Stimulated activated CD4-positive, alpha-beta T cell treated with anti-CD3 and anti-CD28 coated beads, TNF-alpha, amount 100 ng/mL, for 1 hour (primary cell): ENCODE measurements at places on chromosomes 12 and 14.
A peak's percentile ranks its signal among the peaks of the same experiment; 100 is the strongest.

DNA sequence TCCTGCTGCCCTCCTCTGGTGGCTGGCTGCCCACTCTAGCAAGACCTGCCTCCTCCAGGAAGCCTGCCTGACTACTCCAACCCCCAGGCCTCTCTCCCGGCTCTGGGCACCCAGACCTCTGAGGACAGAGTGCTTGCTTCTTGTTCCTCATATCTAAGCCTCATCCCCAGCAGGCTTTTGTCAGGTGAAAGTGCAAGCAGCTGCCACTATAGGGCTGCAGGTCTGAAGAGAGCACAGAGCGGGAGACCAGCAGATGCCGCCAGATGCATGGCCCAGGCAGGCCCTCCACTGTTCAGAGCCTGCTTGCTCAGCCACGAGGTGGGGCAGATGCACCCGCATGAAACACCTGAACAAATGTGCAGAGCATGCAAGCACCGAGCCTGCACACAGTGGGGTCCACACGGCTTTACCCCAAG lies 73.0 kb downstream of the SERPINA3 start:
- no peak for DNase-seq

GRCh38 chr14:21631084-21631483 lies 3.7 kb downstream of the OR10G2 start:
- DNase-seq: no peak

- DNase-seq: peak; percentile 39
Observed at GRCh38 chr12:8697476-8698131, at the start of gene RIMKLB. Gene RIMKLB, plus strand, starts transcription at chr12:8697991. Its CDS starts 15,876 bp downstream, at chr12:8713867.

DNA sequence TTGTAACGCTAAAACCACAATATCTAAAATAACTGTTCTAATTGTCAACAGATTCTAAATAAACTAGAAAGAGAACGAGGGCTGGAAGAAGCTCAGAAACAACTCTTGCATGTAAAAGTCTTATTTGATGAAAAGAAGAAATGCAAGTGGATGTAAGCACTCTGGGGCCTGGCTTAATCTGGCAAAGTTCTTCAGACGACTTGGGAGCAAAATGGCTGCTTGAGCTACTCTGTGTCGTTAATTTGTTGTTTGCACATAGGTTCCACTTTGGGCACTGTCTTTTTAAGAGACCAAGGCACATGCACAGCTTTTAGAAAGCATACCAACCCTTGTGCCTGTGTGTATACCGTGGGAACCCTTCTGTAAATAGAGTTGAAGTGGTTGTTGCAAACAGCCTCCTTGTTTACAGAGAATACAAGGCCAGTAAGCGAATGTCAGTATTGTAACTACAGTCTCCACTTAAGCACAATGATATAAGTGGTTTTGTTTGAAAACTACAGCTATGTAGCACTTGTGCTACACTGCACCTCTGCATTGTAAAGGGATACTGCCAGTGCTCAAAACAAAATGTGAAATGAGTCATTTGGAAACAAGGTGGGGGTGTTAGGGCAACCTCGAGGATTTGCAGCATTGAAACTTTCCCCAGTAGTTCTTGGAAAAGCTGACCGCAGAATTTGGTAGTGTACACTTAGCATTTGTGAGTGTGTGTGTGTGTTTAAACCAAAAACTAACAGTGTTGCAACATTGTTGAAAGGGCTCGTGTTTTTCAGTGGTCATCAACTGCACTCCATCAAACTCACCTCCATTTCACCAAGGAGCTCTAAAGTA lies 154.3 kb downstream of the CEP83 start:
- DNase-seq: no peak

- DNase-seq: no peak
Observed at GRCh38 chr14:67852926-67853604, 33.5 kb downstream of the RAD51B start.

- no peak for DNase-seq
Observed at GRCh38 chr14:23512156-23512555, 39.4 kb downstream of the ZFHX2 start.

DNA sequence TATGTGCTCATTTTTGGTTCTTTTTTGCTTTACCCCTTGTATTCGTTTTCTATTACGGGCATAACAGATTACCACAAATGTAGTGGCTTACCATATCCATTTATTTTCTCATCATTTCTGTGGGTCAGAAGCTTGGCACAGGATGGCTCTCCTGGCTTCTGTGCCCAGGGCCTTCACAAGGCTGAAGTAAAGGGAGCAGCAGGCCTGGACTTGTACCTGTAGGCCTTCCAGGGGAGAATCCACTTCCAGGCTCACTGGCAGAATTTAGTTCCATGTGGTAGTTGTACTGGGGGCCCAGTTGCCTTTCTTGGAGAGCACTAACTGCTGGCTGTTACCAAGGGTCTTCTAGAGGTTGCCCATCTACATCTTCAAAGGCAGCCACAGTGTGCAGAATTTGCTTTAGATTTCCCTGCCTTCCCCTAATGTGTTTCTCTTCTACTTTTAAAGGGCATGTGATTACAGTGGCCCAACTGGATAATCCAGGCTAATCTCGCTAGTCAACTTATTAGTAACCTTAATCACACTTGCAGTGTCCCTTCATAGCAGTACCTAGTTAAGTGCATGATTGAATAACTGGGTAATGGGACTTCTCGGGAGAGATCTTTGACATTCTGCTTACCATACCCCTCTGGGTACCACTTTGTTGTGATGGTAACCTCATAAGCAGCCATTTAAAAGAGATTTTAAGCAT lies 67.0 kb downstream of the CRADD start:
- DNase-seq: no peak

GRCh38 chr12:131773582-131774221 lies 54.5 kb upstream of the MMP17 start:
- DNase-seq: no peak

DNA sequence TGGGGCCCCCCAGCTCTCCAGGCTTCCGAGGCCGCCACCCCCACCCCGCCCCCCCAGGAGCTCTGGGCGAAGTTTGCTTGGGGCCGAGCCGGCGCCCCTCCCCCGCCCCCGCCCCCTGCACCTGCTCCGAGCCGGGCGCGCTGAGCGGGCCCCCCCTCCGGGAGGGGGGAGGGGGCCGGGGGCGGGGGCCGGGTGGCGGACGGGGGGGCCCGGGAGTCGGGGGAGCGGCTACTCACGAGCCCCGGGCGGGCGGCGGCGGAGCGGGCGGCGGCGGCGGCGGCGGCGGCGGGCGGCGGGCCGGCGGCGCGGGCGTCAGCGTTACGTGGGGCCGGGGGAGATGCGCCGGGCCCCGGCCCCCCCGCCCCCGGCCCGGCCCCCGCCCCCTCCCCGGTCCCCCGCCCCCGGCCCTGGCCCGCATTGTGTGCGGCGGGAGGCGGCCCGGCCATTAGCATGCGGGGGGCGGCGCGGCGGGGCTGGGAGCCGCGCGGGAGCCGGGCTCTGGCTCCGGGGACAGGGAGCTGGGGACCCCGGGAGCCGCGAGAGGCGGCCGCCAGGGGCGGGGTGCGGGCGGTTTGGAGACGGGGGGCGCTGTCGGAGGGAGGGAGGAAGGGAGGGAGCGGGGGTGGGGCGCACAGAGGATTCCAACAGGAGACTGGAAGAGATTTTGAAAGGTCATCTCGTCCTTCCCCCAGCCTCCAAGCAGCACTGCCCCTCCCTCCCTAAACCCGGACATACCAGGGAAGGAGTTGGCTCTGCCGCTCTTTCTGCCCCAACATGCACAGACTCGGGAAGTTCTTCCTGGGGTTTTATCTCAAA lies at the start of gene ZNF219:
TSS of gene ZNF219 (minus strand) at position 580 of the 816 bp plus-strand sequence. CDS start 5,064 bp downstream, outside the sequence.
- no peak for DNase-seq

DNA sequence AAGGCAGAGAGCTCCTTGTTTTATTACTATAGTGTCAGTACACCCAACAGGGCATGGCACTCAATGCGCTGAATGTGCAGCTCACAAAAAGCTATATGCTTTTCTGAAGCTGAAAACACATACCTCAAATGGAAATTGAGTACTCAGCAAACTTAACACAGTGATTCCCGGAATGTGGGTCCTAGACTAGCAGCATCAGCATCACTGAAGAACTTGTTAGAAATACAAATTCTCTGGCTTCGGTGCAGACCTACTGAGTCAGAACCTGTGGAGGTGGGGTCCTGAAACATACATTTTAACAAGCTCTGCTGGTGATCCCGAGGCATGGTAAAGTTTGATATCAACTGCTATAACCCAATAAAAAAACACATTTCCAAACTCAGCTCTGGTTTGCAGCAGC lies 14.9 kb downstream of the RERG start:
- DNase-seq: no peak

DNA sequence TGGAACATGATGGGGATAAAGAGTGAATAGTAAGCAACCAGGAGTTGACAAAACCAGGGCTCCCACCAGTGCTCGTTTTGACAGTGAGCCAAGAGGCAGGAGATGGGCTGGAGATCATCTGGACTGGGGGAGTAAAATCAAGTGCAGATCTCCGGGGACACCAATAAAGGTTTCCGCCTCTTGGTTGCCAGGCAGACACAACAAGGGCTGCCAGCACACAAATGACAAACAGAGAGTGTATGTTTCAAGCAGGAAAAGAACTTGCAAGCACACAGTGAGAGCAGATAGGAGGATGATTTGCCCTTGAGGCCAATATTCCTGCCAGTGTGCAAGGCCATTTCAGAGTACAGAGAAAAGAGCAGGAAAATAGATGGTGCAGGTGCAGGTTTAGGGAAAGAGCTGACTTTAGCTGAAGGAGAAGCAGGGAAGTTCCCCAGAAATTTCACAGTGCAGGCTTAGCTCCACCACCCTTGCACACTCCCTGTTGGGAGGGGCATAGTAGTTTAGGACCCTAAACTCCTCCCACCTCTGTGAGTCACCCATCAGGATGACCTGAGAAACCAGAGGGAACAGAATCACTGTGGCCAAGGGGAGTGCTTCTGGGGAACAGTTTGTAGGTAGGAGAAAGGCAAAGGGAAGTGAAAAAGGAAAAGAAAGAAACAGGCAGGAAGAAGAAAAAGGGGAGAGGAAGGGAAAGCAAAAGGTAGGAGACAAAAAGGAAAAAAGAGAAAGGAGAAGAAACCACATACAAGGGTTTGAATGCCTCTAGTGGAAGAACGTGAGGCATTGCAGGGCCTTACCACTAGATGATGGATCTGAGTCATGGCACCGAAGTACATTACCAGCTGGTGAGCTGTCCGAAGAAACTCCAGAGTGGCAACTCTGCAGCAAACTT lies 404.4 kb downstream of the SLC6A15 start:
- DNase-seq: no peak

GRCh38 chr12:13253966-13254760 lies 57.6 kb downstream of the EMP1 start:
- DNase-seq: no peak

- no peak for DNase-seq
Observed at GRCh38 chr14:24395609-24396582, 2.9 kb upstream of the NYNRIN start.

GRCh38 chr14:75333606-75334548 lies 55.2 kb downstream of the FOS start:
- peak; percentile 13 for DNase-seq

DNA sequence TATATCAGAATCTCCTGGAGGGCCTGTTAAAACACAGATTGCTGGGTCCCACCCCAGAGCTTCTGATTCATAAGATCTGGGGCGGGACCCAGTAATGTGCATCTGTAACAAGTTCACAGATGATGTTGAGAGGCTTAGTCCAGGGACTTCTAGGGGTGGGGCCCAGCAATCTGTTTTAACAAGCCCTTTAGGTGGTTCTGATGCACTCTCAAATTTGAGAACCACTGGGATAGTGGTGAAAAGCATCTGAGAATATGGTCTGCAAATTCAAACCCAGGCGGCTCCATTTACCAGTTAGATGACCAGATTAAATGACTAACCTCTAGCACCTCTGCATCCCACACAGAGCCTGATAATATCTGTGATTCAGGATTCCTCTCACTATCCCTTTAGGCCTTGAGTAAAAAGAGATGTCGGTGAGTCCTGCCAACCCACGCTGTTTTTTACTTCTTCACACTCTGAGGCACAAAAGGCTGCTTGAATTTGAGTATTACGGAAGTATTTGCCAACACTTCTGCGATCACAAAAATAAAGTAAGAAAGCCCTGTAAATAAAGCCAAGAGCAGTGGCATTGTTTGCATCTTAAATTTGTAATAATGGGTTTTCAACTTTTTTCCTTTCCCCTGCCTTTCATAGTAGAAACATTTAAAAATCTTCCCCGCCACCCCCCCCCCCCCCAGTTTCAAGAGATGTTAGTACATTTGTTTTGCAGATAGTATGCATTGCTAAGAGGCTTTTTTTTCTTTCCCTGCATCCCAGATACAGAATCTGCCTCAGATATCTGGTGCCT lies 1.8 kb upstream of the FRS2 start:
- DNase-seq: no peak

DNA sequence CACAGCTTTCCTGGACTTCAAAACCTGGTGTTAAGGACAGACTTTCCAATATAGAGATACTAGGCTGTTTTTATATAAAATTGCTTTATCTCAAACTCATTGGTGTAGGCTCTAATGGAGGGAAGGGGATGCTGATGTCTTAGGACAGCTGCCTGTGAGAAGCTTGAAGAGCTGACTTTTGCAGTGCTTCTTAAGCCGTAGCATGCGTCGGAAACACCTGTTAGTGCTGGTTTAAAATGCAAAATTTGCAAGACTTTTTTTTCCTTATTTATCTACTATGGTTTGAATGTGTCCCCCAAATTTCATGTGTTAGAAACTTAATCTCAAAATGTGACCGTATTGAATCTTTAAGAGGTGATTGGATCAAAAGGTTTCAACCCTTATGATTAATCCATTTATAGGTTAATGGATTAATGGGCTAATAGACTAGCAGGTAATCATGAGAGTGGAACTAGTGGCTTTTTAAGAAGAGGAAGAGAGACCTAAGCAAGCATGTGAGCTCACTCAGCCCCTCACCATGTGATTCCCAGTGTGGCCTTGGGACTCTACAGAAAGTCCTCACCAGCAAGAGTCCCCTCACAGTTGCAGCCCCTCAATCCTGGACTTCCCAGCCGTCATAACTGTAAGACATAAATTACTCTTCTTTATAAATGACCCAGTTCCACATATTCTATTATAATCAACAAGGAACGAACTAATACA lies 60.9 kb upstream of the FUT8 start:
- DNase-seq: no peak

GRCh38 chr14:63299351-63300110 lies 19.2 kb downstream of the GPHB5 start:
- DNase-seq: no peak

DNA sequence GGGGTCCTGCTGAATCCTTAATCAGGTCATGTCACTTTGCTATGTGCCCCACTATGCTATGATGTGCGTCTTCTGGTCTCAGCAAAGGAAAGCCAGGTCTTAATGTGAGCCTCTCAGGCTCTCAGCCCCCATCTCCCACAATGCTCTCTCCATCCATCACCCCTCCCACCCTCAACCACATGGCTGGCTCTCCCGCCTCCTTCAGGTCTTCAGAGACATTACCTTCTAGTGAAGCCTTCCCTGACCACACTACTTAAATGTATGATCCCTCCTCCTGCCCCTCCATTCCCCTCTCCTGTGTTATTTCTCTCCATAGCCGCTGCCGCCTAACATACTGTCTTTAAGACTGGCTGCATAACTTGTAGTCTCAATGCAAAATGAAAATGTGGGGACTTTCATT lies 50.5 kb downstream of the KRT80 start:
- DNase-seq: no peak

GRCh38 chr14:51648296-51648695 lies 3.4 kb upstream of the FRMD6 start:
- DNase-seq: no peak

GRCh38 chr12:639566-639965 lies 23.7 kb downstream of the NINJ2 start:
- no peak for DNase-seq
